Sciatic nerve (tissue), 2 donors: ENCODE measurements at places on chromosomes 12 and 14. TPM values are rescaled to one million over a fixed set of nuclear protein-coding genes. Genes with fewer than 3 reads are reported as not detected.

DNA sequence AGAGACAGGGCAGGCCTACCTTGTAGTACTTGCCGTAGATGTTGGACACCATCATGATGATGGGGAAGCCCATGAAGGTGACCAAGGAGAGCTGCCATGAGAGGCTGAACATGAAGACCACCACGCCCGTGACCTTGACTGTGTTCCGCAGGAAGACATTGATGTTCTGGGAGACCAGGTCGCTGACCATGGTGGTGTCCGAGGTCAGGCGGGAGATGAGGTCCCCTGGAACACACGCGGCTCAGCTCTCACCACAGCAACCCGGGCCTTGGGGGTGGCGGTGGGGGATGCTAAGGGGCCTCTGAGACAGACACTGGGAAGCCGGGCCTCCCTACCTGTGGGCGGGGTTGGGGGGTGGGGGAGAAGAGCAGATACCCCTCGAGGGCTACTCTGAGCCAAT, 17.7 kb downstream of the ABCB9 start:
- DNase-seq, result no peak

- no peak for DNase-seq
These were observed 241.2 kb downstream of the EGLN3 start for GRCh38 chr14:33709711-33710110.

GRCh38 chr12:105852496-105852895, 286.3 kb downstream of the NUAK1 start:
- DNase-seq, result no peak

- DNase-seq, result no peak
These were observed 20.4 kb downstream of the SAV1 start for GRCh38 chr14:50647753-50648152.

- no peak for DNase-seq
These were observed 280.9 kb upstream of the TBX3 start for GRCh38 chr12:114964841-114965240.

OR6C2 gene
- not detected for total RNA-seq

DNA sequence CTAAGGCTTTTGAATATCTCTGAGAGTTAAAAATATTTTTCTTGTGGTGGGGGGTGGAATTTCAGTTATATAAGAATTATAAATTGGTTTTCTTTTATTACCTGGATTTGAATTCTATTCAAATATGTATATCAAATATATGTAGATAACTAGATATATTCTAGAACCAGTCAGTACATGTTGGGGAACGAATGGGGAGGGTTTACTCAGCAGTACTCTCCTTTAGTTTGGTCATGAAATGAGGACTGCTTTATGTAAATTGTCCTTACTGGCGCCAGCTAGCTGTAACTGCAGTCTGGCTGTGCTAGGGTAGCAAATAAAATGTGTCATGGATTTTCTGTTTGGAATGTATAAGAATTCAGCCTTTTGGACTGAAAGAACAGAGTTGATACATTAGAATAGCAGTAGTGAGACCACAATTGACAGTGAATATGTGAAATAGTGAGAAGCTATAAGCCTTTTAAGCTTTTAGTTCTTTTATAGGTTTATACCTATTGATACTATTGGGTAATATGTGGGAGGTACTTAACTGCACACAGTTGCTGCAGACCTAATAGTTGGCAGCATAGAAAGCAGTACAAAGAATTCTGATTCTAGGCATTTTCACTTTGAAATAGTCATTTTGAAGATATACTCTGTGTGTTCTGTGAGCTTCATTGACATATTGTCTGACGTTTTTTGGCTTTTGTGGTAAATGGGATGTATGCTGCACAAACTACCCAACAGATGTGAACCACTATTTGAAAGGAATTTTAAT, 29.0 kb downstream of the ATF7IP start:
- no peak for DNase-seq

- no peak for DNase-seq
These were observed 11.9 kb upstream of the TCL1A start for GRCh38 chr14:95725685-95726336.

GRCh38 chr14:75392686-75393641, 34.9 kb upstream of the JDP2 start:
- no peak for DNase-seq
